ENCODE measurements at places on chromosomes 6 and 20.

DNA sequence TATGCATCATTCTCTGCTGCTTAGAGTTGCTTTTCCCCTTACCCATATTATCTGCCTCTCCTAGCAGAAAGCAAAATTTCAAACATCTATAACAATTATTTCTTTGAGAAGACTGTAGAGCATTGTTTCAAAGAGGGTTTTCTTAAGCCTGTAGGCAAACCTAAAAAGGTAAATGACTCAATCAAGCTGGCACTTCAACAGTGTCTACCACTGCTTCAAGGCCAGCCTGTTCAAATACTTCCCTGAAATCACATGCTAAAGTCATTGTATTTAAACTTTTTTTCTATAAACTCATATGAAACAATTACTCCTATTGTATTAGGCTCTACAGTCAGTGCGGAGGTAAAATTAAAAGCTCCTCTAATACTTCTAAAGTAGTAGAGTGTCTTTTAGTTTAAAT lies 87.1 kb downstream of the OGFRL1 start:
- DNase-seq, result no peak

DNA sequence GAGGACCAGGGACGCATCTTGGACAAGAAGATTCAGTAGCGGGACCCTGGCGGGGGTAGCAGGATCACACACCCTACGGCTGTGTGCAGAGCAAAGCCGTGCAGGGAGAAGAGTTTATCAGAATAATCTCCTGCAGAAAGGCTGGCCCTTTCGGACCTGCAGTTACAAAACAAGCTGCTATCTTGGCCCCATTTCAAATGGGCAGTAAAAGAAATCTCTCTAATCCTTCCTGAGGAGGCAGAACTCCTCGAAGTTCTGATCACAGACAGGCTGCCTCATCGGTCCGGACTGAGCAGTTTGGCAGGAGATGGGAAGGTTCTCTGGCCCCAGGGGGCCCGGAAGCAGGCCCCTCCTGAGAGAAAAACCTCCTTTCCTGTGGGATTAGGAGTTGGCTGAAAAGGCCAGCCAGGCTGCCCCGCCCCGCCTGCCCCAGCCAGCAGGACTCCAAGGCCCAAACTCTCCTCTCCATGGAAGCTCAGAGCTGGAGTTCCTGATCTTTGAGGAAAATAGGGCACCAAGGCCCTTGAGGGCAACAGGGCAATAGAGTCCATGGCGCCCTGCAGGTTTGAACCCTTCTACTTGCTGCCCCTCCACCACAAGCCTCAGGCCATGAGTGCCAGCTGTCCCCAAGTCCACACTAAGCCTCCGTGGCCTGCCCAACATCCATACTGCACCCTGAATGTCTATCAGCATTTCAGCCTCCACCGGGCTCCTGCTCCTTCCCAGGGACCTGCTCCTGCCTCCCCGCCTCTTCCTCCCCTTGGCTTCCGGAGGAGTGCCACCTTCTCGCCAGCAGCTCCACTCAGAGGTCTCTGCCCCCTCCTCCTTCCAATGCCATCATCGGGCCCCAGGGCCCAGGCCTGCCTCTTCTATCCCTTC lies 141.3 kb downstream of the PREX1 start:
- DNase-seq, result peak; percentile 36

DNA sequence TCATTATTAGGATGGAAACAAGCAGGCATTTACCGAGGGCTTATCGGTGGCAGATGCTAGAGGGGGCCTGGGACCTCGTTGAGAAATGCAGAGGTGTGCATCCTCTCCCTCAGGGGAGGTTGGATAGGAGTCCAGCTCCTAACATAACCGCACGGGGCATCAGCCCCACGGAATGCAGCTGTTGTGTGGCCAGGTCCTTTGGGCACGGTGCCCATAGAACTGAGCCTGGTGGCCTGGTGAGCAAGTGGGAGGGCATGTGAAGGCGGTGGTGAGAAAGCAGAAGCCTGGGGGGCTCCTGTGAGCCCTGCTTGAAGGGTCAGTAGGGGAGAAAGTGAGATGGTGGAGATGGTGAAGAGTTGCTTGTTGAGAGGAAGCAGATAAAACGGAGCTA lies 143.7 kb downstream of the CDH26 start:
- no peak for DNase-seq

DNA sequence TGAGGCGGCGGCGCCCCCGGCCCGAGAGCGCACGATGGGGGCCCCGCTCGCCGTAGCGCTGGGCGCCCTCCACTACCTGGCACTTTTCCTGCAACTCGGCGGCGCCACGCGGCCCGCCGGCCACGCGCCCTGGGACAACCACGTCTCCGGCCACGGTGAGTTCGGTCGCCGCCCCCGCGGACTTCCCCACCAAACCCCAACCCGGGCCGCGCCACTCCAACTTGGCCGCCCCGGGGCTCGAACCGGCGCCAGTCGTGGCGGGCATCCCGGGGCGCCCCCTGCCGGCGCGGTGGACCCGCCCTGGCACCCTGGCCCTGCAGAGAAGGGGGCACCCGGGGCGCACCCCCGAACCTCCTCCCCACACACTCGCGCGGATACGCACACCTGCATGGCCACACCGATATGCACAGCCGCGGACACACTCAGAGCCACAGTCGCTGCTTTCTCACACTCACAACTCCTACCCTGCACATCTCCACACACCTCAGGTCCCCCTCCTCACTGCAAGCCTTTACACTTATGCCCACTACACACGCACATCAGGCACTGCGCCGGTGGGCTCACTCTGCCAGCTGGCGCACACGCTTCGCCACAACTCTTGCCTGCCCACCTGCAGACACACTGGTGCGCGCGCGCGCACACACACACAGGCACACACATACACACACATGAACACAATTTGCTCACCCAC lies 535 bp downstream of the VSTM2L start:
- no peak for DNase-seq

DNA sequence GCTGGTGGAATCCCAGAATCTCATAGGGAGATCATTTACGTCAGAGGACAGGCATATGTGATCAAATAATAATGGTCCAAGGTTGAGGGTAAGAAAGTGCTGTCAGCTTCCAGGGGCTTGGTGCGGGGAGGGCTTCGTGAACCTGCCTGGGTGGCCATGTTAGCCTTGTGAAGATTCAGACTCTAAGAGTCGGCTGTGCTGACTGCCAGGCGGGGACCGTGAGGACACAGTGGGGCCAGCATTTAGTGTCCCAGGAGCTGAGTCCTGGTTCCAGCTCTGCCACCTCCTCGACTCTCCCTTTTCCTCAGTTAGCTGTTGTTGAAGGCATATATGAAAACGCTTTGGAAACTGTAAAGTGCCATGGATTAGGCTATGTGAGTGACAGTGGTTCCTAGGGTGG lies 33.5 kb downstream of the VSTM2L start:
- no peak for DNase-seq

DNA sequence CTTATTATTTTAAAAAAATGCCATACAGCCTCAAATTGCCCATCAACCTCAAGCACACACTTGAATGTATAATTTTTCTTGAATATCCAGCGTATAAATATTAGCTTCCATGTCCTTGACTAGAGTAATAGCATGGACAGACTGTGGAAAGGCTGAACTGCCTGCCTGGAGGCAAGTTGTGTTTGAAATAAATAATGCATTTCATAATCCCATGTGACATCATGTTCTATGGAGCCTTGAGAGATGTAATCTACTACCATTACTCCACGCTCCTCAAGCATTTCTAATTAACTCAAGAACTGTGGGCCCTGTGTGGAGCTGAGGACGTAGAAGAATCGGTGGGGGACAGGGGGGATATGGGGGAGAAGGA lies 94.2 kb downstream of the CDS2 start:
- DNase-seq, result no peak

- DNase-seq, result peak; percentile 2
These were observed 77.7 kb upstream of the OLIG3 start for GRCh38 chr6:137571854-137572253.

DNA sequence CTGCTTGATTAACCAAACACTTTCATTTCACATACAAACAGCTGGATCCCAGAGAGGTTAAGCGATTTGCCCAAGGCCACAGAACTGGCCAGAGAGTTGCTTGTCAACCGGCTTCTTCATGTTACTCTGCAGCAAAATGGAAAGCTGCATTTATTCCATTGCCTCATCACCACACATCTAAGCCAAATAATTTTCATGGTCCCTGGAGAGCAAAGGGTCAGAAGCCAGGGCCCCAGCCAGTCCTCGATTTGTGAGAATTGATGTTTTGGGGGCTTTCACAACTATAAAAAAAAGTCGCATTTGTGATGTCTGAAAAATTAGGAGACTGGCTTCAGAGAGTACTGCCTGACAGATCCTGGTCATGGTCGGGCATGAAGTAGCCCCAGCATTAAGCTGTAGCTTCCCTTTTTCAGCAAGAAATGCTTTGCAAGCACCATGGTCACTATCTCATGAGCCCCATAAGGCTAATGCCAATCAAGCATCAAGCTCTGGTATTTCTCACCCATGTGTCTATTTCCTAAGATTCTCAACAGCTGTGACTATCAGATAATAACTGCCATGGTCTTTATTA lies 95.8 kb downstream of the BANF2 start:
- DNase-seq, result no peak

GRCh38 chr6:116963972-116964371 lies 86.9 kb downstream of the RFX6 start:
- DNase-seq, result no peak

- DNase-seq, result no peak
These were observed 123.1 kb downstream of the RPS12 start for GRCh38 chr6:132937466-132937906.

DNA sequence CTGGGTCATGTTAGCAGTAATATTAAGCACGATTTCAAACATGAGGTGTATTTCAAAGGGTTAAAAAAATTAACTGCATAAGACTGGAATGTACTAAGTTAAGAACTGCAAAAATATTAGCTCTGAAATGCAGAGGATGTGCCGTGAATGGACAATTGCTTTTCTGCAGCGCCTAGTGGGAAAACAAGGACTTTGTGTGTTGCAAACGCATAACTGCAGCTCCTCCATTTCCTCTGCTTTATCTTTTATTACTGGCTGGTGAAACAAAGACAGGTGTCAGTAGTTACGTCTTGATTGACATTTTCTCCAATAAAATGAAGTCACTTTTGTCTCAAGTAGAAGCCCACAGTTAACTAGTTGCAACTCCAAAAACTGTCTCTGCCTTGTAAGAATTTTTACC lies 1.7 kb downstream of the PDE7B start:
- peak; percentile 35 for DNase-seq

DNA sequence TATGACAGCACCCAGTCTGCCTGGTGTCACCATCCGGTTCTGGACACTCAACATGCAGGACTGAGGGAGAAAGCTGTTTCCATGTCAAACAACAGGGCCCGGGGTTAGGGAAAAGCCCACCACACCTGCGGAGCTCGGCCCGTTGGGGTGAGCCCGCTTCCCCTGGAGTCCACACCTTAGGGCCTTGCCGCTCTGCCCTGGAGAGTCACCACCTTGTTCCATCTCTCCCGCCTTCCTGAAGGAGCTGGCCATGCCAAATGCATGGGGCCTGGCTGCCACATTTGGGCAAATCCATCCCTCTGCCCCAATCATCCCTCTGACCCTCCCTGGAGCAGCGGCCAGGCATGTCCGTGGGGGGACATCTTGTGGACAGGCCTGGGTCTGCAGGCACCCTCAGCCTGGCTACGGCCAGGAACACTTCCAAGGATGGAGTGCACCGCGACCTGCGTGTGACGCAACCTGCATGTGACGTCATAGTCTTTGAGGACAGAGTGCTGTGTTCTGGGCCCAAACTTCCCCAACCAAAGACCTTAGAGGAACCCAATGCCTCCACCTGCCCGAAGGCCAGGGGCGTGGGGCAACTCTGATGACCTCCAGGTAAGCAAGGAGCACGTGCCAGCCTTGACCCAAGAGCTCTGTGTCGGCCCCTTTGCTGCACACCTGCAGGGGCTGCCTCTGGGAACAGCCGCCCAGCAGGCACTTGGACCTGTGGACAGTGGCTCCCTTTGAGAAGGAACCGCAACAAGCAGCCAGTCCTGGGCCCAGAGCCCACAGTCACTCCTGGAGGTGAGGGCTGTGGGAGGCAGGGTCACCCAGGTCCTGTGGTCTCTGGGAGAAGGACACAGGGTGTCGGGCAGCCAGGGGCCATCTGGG lies 1.7 kb downstream of the CABLES2 start:
- DNase-seq, result peak; percentile 28
